ENCODE measurements at places on chromosomes 6 and 20.

DNA sequence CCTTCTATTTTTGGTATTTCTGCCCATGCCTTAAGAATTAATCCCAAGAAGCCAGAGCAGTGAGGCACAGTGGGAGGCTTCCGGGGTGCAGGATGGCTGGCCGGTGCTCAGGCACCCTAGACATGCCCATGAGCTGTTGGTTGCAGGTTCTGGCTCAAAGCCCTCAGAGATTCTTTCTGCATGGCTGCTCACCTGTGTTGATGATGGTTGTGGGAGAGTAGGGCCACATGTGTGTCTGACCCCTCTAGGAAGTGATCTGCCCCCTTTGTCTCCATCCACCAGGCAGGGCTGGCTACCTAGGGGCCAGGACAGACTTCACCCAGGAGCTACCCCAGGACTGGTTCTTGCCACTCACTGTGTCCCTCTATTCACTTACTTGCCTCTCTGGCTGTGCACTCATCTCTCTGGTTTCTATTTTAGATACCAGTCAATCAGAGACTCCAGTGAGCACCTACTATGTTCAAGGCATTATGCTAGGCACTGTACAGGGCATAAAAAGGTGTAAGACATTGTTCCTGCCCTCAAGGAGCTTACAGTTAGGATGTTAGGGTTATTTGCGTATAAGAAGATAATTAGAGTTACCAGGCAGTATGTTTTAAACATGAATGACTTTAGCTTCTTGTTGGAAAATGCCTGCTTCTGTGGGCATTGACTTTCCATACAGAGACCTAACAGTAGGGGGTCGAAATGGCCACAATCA, 16.8 kb downstream of the CD83 start:
- DNase-seq = no peak

- DNase-seq = no peak
Observed at GRCh38 chr6:91678679-91679446, 1092.0 kb upstream of the MAP3K7 start.

DNA sequence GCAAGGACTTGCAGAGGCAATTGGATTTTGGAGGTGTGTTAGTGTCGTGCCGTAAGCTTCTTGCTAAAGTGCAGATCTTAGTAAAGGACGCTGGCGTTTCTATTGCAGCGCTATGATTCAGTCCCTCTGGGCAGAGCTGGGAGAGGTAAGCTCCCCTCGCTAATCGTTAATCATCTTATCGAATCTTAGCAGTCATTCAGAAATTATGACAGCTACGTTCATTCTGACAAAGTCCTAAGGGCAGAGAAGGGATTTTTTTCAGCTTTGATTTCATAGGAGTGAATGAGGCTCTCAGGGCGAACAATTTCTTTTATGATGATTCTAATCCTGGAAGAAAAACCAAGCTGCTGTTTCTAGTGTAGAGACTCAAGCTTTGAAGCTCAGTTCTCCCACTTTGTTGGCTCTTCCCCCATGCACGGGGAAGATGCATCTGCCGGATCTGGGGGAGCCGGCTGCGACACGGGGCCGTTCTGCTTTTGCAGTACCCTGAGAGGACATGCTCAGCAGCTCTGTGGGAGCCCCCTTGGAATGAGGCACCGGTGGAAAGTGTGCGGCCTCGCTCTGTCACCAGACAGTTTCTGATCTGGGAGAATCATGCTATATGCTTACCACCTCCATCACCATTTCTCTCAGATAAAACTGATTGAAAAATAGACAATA, 79.1 kb upstream of the SLC22A23 start:
- no peak for DNase-seq

GRCh38 chr20:25191051-25191450, 4.5 kb upstream of the ENTPD6 start:
- no peak for DNase-seq
